ENCODE measurements at places on chromosomes 6 and 20.

DNA sequence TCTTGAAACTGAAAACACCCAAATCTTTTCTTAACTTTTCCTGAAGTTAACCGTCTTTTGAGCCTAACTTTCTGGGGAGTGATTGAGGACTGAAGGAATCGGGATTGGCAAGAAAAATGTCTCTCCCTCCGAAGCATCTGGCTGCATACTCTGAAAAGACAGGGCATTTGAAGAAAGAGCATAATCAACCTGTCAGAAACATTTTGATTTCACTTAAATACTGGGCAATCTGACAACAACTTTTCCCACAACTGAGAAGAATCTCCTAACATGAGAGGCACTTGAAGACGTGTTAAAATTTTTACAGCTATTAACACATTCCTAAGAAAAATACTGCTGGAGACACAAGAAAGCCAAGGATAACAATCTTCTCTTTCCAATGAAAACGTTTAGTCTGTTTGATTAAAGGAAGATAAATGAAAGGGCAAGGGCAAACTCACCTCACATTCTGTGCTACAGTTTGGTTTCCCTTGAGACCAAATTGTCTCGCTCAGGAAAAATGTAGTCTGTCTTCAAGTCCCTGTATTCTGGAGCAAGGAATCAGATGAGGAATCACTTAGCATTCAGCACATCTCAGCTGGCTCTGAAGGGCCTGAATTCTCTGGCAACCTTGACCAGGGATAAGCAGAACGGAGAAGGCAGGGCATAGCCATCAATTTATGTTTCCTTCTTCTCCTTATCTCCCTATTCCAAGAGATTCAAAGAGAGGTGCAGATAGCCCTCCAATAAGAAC is 76.1 kb downstream of the TBX18 start:
- no peak overlapping the region for H3K4me3 ChIP-seq
- no peaks in the 10 kb centered on the region for H3K36me3 ChIP-seq
- H3K27me3 ChIP-seq = no peaks in the 10 kb centered on the region
- H3K27ac ChIP-seq = no peak overlapping the region
- H3K4me1 ChIP-seq = no peaks in the 10 kb centered on the region
- no peak for DNase-seq

DNA sequence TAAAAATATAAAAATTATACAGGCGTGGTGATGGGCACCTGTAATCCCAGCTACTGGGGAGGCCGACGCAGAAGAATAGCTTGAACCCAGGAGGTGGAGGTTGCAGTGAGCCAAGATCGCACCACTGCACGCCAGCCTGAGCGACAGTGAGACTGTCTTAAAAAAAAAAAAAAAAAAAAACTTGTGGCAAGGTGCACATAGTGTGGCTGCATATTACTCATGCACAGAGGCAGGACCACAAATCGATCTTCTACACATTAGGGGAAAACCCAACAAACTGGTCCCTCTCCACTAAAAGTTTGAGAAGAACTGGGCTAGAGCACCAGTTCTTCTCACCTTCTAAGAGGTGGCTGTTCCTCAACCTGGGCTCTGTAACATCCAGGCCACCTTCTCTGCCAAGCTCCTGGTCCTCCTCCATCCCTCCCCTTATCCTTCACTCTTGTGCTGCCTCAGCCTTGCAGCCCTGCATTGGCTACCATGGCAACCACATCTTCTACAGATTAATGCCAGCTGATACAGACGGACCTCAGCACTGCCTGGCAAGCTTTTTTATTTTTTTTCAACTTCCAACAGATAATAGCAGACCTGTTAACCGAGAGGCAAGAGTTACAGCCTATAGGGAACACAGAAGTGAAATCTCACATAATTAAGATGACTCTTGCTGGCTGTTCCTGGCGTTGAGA is 88.0 kb downstream of the ATP9A start:
- H3K4me1 ChIP-seq = no peaks in the 10 kb centered on the region
- peaks cover 4% of the 10 kb centered on the region for H3K36me3 ChIP-seq
- H3K27ac ChIP-seq = no peak overlapping the region
- H3K27me3 ChIP-seq = no peaks in the 10 kb centered on the region

- H3K36me3 ChIP-seq = no peaks in the 10 kb centered on the region
- peaks cover 8% of the 10 kb centered on the region for H3K27me3 ChIP-seq
- no peak overlapping the region for H3K27ac ChIP-seq
- H3K4me1 ChIP-seq = peaks cover 35% of the 10 kb centered on the region
- DNase-seq = no peak
Observed at GRCh38 chr6:27866357-27867050, 45.7 kb downstream of the OR2B2 start.

- no peaks in the 10 kb centered on the region for H3K27me3 ChIP-seq
- no peak overlapping the region for H3K27ac ChIP-seq
- no peak for DNase-seq
- no peak overlapping the region for H3K4me3 ChIP-seq
Observed at GRCh38 chr6:106579281-106579680, 50.0 kb downstream of the RTN4IP1 start.

DNA sequence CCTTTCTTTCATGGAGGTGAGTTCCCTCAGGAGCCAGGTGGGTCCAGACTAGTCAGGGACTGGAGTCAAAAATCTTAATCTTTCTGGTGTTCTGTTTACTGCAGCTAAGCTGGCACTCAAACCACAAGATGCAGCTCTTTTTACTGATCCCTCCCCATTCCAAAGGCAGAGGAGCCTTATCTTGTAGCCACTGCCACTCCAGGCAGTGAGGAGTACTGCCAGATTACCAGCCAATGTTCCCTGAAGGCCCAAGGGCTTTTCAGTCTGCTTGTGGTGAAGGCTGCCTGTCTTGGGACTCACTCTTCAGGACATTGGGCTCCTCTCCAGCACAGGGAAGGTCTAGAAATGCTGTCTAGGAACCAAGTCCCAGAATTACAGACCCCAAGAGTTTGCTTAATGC is 490.4 kb upstream of the ADGRB3 start:
- no peak for DNase-seq
- no peaks in the 10 kb centered on the region for H3K27me3 ChIP-seq
- no peak overlapping the region for H3K27ac ChIP-seq
- no peaks in the 10 kb centered on the region for H3K36me3 ChIP-seq
- H3K4me3 ChIP-seq = no peak overlapping the region

GRCh38 chr6:112007254-112007653 is 46.6 kb upstream of the CCN6 start:
- H3K36me3 ChIP-seq = no peaks in the 10 kb centered on the region
- no peak for DNase-seq
- H3K27ac ChIP-seq = no peak overlapping the region
- no peaks in the 10 kb centered on the region for H3K27me3 ChIP-seq
- no peak overlapping the region for H3K4me3 ChIP-seq

- no peaks in the 10 kb centered on the region for H3K36me3 ChIP-seq
- DNase-seq = no peak
- H3K4me3 ChIP-seq = no peak overlapping the region
- H3K27ac ChIP-seq = no peak overlapping the region
- no peaks in the 10 kb centered on the region for H3K4me1 ChIP-seq
- no peaks in the 10 kb centered on the region for H3K27me3 ChIP-seq
Observed at GRCh38 chr20:19473216-19473921, 260.9 kb downstream of the SLC24A3 start.

DNA sequence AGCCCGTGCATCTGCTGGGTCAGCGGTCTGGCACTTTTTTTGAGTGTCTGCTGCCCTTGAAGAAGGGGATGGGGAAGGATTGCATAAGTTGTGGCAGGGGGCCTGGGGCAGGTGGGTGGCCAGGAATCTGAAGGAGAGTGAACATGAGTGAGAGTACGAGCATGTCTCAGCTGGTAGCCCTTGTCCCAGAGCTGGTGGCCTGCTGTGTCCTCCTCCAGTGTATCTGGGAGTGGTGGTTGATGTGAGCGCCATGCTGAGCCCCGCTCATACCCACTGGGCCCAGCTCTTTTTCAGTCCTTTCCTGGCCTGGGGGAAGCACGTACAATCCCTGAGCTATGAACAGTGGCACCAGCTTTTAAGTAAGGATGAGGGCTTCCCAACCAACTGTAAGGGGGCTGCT is 136.2 kb upstream of the AGPAT4 start:
- H3K27ac ChIP-seq = no peak overlapping the region
- H3K4me1 ChIP-seq = peaks cover 16% of the 10 kb centered on the region
- H3K27me3 ChIP-seq = no peaks in the 10 kb centered on the region

- H3K4me1 ChIP-seq = peaks cover 12% of the 10 kb centered on the region
- H3K4me3 ChIP-seq = no peak overlapping the region
- H3K36me3 ChIP-seq = no peaks in the 10 kb centered on the region
- peak overlapping the region; percentile 1 for H3K27ac ChIP-seq
- H3K27me3 ChIP-seq = no peaks in the 10 kb centered on the region
Observed at GRCh38 chr6:42390228-42390934, 61.3 kb downstream of the TRERF1 start.

DNA sequence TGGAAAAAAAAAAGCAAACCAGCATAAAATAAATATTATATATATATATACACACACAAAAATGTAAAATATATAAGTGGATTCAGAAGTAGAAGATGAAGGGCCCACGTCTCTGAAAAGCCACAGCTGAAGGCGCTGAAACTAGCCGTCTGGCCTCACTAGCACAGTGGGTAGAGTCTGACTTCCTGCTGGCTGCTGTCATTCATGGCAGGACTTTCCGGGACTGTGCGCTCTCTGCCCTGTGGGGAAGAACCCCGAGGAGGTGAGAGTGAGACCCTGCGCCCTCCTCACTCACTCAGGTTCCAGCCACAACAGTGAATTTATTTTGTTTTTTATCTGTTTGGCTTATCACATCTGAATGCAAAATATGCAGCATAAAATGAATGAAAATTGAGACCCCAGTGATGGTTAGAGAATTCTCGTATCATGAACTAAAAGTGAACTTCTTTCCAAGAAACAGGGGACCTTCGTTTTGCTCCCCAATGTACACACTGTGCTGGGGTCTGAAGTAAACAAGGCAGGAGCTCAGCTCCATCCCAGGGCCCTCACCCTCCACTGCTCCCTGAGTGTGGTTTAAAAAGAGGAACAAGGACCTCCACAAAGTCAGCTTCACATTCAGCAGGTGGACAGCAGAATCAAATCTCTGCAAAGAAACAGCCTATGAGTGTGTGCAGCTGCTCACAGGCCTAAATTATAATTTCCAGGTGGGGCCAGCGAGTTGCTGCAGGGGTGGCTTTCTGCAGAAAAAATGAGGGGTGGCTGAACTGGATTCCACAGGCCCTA is 1.3 kb upstream of the RAMACL start:
- H3K27me3 ChIP-seq = no peaks in the 10 kb centered on the region
- H3K27ac ChIP-seq = no peak overlapping the region
- no peak overlapping the region for H3K4me3 ChIP-seq
- no peaks in the 10 kb centered on the region for H3K36me3 ChIP-seq
- DNase-seq = no peak
- peaks cover 4% of the 10 kb centered on the region for H3K4me1 ChIP-seq

- H3K4me3 ChIP-seq = no peak overlapping the region
- peaks cover 14% of the 10 kb centered on the region for H3K4me1 ChIP-seq
- no peaks in the 10 kb centered on the region for H3K36me3 ChIP-seq
- no peak overlapping the region for H3K27ac ChIP-seq
- no peak for DNase-seq
Observed at GRCh38 chr6:39561536-39562266, 163.5 kb downstream of the KIF6 start.

- H3K36me3 ChIP-seq = no peaks in the 10 kb centered on the region
- H3K4me3 ChIP-seq = no peak overlapping the region
- no peak for DNase-seq
- H3K4me1 ChIP-seq = no peaks in the 10 kb centered on the region
Observed at GRCh38 chr20:6908673-6909072, 141.2 kb downstream of the BMP2 start.

DNA sequence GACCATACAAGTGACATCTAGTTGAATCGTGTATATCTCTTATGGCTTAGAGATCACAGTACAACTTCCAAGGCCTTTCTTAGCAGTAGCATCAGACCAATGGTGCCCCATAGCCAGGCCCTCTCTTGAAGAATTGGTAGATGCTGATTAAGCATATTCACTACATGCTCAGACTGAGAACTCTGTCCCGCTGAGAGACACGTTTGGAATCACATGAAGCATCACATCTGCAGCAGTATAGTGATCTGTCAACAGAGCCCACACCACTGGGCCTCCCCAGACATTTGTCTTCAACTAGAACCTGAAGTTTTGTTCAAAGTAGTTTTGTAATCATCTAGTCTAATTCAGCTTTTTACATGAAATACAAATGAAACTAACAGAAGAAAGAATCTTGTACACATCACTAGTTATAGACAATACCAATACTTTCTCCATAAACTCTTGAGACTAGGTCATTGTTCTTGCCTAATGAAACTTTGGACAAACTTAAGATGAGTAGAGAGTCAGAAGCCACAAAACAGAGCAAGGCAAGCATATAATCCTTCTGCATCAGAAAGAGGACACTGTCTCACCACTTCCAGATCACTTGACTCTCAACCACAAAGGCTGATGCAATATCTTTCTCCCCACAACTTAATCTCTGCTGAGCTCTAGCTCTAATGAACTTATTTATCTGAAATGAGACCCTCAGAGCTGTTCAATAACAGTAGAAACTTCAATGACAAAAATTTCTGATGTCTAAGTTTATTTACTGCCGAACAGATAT is 182.7 kb downstream of the TBX18 start:
- H3K4me3 ChIP-seq = no peak overlapping the region
- H3K36me3 ChIP-seq = no peaks in the 10 kb centered on the region
- H3K27ac ChIP-seq = no peak overlapping the region

GRCh38 chr20:59028812-59029211 is 3.3 kb downstream of the ATP5F1E start:
- no peak overlapping the region for H3K27ac ChIP-seq
- no peak overlapping the region for H3K4me3 ChIP-seq
- H3K27me3 ChIP-seq = no peaks in the 10 kb centered on the region
- DNase-seq = no peak
- H3K36me3 ChIP-seq = peaks cover 39% of the 10 kb centered on the region

GRCh38 chr6:52693773-52694172 is 22.9 kb downstream of the TMEM14A start:
- H3K27ac ChIP-seq = no peak overlapping the region
- no peak overlapping the region for H3K4me3 ChIP-seq
- H3K4me1 ChIP-seq = no peaks in the 10 kb centered on the region
- no peaks in the 10 kb centered on the region for H3K36me3 ChIP-seq
- H3K27me3 ChIP-seq = no peaks in the 10 kb centered on the region

Data from suprapubic skin (tissue), 4 donors.